ENCODE measurements at places on chromosomes 13 and 19. TPM values are rescaled to one million over a fixed set of nuclear protein-coding genes. Genes with fewer than 3 reads are reported as not detected.

Gene SHFL
- 35.9 TPM for total RNA-seq

Gene GSX1
- not detected for total RNA-seq

Gene KLK5
- total RNA-seq = not detected

Gene CYP2A6
- total RNA-seq = not detected

Gene IFNL1
- total RNA-seq = not detected

Gene KLC3
- 0.21 TPM for total RNA-seq

Gene POLR1G
- 9.1 TPM for total RNA-seq

Gene FCHO1
- 0.56 TPM for total RNA-seq

Gene DMKN
- not detected for total RNA-seq

DNA sequence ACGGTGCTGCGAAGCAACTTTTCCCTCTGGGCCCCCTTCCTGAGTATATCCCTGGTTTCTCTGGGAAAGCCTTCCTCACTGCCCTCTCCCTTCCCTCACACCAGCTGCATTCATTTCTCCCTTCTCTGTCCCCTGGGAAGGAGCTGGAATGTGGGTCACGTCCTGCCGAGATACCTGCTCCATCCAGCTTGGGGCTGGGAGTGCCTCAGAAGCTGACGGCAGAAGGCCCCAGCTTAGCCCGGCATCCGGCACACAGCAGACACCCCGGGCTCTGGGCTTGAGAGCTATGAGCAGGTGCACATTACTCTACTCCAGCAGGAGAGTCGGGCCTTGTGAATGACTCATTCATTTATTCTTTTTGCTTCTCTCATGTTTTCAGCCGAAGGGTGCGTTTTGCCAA is 170.6 kb downstream of the TEX29 start:
- peak; percentile 68 for DNase-seq

DNA sequence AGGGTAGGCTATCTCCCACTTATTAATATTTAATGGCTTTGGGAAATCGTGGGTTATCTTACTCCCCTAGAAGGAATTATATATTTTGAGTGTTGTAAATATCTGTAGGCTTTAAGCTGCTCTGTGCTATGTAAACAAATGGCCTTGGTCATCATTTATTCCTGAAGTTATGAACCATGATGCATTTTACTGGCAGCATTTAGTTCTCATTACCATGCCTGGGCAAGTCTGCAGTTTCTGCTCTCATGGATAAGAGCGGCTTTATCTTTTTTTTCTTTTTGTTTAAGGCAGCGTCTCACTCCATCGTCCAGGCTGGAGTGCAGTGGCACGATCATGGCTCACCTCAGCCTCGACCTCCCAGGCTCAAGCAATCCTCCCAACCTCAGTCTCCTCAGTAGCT is 156.1 kb downstream of the IRS2 start:
- DNase-seq = no peak

DNA sequence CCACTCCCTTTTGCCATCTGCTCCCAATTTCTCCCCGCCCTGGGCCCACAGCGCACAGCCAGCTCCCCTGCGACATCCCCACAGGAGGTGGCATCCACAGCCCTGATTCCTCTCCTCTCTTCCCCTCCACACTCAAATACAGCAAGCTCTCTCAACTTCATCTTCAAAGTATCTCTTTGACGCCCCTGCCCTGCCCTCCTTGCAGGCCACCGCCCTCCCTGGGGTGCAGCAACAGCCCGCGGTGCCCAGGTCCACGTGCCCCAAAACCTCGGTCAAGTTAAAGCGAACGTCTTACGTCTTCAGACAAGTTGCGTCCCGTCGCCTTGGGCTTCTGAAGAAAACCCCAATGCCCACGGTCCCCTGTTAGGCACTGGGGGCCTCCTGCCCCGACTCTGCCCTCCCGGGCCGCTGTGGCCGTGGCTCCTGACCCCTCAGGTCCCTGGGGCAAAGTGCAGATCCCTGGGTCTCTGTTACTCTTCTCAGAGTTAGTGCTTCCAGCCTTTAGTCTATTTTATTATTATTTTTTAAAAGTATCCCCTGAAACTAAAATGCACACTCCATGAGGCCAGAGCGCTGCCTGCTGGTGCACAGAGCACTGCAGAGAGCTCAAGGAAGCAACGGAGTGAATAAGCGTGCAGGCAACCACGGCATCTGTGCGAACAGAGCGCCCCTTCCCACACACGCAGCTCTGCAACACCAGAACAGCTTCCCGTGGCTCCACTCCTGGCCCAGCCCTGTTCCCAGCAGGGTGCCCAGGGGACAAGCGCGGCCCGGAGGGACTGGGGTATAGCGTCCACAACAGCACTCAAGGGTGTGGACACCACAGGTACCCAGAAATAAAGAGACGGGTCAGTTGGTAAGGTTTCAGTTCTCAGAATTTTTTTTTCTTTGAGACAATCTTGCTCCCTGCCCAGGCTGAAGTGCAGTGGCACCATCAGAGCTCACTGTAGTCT is 26.4 kb downstream of the IL17D start:
- peak; percentile 76 for DNase-seq

- DNase-seq = no peak
These were observed 16.3 kb downstream of the CILP2 start for GRCh38 chr19:19554074-19555023.

GRCh38 chr13:49502954-49503353 is 7.2 kb downstream of the PHF11 start:
- no peak for DNase-seq

- DNase-seq = no peak
These were observed 19.6 kb downstream of the CELF5 start for GRCh38 chr19:3243819-3244700.

DNA sequence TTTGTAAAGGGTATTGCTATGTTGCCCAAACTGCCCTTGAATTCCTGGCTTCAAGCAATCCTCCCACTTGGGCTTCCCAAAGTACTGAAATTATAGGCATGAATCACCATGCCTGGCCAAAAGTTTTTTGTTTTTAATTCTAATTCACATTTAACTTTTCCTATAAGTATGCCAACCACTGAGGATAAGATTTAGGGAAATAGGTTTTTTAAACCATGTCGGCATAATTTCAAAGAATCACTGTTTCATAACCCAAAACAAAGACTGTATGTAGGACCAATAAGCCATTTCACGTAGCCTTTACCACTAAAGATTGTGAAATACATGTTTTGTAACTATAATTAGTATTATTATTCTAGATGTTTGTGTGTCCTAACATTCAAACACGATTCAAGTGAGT is 8.2 kb downstream of the ZDHHC20 start:
- no peak for DNase-seq

DNA sequence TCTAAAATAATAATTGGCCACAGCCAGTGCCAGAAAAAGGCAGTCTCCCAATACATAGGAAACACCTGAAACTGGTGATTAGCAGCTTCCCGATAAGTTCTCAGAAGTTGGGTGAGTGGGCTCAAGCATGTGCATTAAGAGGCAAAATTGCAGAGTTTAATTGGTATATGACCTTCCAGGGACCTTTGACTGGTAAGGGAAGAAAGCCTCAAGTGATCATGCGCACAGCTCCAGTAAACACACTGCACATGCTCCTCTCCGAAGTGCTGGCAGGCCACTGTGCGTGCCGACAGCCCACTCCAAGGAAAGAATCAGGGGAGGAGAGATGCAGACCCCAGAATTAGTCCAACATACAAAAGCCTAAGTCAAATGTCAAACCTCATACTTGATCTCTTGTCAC is 18.9 kb upstream of the CEACAM8 start:
- DNase-seq = no peak

DNA sequence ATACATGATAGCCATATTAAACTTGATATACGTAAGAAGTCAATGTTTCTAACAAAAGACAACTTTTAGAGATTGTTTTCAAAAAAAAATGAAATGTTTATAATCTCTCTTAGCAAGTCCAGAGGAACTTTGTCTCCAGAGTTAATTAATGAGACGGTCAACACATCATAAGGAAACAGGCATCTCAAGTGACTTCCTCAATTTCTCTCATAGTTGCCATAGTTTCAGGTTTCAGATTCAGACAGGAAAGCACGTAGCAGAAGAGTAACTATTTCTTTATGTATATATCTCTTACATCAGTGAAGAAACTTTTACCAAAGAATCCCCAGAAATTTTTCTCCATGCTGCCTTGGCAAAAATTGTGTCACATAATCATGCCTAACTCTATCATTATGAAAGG is 159.6 kb upstream of the ATXN8OS start:
- no peak for DNase-seq

DNA sequence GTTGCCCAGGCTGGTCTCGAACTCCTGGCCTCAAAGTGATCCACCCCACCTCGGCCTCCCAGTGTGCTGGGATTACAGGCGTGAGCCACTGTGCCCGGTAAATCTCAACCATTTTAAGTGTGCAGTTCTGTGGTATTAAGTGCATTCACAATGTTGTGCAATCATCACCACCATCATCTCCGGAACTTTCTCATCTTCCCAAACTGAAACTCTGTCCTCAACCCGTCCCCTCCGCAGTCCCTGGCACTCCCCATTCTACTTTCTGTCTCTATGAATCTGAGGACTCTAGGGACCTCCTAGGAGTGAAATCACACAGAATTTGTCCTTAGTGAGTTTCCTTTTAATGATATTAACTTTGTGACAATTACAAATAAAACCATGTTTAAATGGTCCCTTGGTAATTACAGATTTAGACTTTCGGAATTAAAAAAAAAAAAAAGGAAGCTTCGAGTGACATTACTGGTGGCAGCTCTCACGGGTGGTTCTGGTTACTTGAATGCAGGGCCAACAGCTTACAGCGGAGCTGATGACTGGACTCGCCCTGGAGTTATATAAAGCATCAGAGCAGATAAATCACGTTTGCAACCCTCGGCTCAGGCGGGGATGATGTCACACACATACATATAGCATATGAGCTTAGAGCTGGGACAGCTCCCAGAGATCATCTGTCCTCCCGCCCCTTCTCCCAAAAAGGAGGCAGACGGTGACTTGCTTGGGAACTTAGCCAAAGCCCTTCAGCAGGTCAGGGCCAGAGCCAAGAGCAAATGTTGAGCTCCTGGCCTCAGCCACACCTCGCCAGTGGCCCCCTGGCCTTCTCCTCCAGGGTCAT is 89.8 kb downstream of the ZNF557 start:
- no peak for DNase-seq

- no peak for DNase-seq
These were observed 820.6 kb upstream of the PCDH9 start for GRCh38 chr13:68050761-68051160.

DNA sequence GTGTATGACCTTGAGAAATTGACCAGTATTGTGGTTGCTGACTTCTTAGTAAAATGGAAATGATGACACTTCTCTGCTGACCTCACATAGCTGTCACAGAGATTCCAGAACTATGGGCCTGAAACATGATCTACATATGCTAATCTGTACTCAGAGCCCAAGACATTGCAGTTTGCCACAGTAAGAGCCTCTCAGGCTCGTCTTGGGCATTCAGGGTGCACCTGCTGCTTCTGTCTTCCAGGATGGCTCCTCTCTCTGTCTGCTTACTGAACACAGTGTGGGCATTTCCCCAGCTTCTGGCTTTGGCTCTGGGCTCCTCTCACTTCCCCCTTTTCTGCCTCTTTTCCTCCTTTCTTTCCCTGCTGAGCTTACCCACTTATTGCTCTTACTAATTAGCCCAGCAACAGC is 22.3 kb upstream of the SLC46A3 start:
- DNase-seq = no peak

- DNase-seq = no peak
These were observed 1.5 kb downstream of the PPFIA3 start for GRCh38 chr19:49120868-49121267.

- DNase-seq = no peak
These were observed 16.2 kb upstream of the MED4 start for GRCh38 chr13:48110931-48111721.

DNA sequence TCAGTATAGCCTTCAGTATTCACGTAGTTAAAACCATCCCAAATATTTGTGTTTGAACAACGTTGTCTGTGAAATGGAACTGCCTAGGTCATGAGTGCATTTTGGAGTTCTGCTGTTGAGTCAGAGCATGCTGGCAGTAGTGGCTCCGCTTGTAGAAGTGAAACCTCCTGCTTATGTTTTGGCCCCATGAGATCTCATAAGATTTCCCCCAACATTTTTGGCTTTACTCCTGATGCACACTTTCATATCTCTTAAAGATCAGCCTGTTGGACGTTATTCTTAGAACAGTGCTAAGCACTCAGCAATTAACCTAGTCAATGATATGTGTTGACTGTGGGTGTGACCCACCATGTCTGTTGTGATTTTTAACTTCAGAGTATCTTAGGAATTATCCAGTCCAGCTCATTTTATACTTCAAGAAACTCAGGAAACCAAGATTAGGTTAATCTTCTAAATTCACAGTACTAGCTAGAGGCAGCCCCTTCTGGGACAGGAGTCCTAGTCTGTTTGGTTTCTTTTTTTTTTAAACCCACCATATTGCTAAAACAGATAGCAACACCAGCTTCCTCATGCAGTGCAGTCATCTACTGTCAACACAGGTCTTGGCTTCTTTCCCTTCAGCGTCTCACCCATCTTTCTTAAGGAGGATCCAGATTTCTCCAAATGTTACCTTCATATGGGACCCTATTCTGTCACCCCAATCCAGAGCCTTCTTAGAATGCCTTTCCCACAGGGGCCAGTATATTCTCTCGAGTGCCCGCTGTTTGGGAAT is 26.2 kb downstream of the RAP2A start:
- DNase-seq = no peak

DNA sequence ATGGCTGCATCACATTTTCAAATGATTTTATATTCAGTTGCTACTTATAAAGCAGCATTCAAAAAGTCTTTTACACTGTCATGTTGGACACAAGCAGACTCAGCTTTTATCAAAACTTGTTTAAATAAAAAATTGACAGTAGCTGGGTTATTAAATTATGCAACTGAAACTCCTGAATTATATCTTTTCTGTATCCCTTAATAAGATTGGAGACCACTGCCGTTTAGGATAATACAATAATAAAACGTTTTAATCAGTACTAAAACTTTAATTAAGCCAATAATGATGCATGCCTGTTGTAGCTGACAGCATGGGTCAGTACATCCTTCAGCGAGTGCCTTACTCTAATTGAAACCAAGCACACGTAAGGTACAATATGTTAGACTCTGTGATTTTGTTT is 78.0 kb downstream of the DPY19L3 start:
- DNase-seq = no peak

- DNase-seq = no peak
These were observed 11.0 kb upstream of the ACOD1 start for GRCh38 chr13:76937281-76937820.

Measured in osteocyte (in vitro differentiated cells).